ENCODE measurements at places on chromosomes 16 and 17.

DNA sequence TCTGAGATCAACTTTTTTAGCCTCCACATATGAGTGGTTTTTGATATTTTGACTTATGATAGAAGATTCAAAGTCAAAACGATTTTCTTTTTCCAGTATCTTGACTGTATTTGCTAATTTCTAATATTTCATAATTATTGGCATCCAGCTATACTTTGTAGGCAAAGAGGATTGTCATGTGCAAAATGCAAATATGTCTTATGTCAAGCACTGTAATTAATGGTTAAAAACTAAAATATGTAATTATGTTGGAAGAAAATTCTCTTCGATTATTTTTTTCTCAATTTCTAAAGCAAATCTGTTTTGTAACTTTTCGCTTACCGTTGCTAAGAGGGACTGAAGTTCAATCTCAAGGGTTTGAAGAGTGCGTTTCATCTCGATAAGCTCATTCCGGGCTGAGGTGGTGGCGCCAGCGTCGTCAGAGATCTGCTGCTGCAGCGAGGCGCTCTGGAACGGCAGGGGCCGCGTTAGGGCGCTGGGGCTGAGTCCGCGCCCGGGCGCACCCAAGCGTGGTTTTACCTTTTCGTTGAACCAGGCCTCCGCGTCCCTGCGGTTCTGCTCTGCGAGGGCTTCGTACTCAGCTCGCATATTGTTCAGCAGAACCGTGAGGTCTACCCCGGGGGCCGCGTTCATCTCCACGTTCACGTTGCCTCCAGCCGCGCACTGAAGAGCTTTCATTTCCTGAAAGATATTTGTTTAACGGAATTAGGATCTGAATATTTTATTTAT is 3.0 kb downstream of the KRT27 start:
- no peak for DNase-seq

- DNase-seq: peak; percentile 71
Measured at GRCh38 chr17:4375039-4375748, 8.7 kb upstream of the UBE2G1 start.

DNA sequence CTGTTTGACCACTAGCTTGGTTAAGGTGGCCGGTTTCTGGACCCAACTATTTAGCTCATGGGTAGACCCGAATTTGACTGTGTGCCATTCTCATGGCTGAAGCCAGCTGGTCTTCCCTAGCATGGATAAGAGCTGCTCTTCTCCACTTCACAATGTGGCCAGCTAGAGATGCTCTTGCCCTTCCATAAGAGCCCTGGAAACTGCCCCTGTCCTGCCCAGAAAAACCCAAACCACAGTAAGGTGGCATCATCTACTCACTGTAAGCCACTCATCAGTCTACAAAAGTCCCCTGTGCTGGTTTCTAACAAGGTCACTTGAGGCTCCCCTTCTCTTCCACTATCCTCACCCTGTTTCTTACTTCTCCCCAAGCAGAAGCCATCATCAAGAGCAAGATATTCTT is 165.1 kb downstream of the HS3ST2 start:
- no peak for DNase-seq

DNA sequence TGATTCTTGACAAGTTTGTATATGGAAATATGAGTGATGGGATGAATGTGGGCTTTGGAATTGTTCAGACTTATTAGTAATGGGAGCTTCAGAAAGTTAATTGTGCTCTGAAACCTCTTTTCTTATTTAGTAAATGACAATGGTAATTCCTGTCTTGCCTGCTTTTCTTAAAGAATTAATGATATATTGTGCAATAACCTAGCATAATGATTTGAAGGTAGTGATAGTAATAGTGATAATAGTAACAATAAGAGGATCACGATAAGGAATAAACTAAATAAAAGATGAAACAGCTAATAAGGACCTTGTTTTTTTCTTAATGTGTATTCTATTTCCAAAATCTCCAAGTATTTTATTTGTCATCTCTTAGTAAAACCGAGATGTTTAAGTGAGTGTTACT is 245.0 kb upstream of the CPHXL start:
- DNase-seq: no peak

DNA sequence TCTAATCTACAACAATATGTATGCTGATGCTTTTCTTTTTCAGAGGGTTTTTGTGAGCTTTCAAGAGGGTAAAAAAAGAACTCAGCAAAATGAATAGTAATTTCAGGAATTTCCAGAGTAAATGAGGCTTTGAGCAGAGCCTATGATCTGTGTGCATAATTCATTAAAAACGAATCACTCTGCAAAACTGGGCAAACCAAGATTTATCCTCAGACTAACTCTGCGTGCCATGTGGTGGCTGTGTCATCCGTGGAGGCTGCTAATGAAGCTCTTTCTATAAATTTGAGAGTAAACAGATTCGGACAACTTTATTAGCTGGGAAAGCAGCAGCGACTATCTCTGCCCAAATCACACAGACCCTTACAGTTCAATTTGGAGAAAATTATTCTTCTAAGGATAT is 83.8 kb downstream of the FOXL1 start:
- no peak for DNase-seq

- DNase-seq: no peak
Measured at GRCh38 chr16:72457243-72457940, 285.4 kb upstream of the PMFBP1 start.

DNA sequence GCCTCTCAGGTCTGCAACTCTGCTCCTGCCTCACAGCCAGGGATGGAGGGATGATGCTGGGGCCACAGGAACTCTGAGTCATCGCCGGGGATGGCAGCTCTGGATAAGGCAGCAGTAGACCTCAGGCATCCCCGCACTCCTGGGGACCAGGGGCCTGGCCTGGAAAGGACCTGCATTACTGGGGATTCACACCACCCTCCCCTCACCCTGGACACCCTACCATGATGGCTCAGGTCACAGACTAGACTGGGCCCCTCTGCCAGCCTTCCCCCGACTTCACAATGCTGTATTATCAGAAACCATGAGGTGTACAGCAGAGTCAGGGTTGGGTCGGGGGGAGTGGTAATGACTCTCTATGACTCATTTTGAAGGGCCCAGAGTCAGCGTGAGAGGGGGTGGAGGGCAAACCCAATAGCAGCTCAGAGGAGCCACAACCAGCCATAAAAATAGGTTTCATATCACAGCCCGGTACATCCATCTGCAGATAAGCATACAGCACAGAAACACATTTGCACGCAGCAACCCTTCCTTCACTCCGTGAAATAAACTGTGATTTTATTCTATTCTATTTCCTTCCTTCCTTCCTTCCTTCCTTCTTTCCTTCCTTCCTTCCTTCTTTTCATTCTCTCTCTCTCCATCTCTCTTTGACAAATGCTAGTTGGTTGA is 28.8 kb downstream of the DYNLRB2 start:
- DNase-seq: peak; percentile 60

- DNase-seq: no peak
Measured at GRCh38 chr17:83121921-83122820, 42.8 kb downstream of the METRNL start.

- DNase-seq: no peak
Measured at GRCh38 chr17:45279898-45280297, 18.0 kb upstream of the SPATA32 start.

GRCh38 chr16:56960681-56961281 is 969 bp upstream of the CETP start:
- DNase-seq: no peak

DNA sequence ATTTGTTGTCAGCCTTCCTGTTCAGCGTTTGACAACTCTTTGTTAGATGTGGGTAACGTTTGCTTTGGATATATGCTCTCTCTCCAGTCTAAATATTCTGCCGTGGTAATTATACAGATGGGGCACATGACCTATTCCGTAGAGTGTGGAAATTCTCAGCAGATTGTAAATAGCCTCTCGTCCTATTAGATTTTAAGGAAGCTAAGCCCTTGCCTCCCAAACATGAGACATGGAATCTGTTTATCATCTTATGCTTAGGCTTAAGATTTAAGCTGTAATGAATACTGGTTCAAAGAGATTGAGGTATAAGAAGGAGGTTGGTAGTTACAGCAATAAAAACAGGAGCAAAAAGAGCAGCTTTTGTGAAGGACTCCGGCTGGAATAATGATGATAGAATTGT is 87.4 kb downstream of the RBFOX1 start:
- DNase-seq: no peak

DNA sequence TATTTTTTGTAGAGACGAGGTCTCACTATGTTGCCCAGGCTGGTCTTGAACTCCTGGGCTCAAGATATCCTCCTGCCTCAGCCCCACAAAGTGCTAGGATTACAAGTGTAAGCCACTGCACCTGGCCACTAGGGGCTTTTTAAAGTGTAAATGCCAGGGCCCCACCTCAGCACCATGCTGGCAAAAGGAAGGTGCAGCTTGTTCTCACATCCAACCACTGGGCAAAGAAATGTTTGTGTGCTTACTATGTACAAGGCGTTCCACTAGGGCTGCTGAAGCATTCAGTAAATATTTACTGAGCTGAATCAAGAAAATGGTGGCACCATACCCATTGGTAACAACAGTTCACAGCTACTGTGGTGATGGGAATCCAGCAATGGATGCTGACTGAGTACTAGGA is 22.6 kb downstream of the COG1 start:
- DNase-seq: no peak

DNA sequence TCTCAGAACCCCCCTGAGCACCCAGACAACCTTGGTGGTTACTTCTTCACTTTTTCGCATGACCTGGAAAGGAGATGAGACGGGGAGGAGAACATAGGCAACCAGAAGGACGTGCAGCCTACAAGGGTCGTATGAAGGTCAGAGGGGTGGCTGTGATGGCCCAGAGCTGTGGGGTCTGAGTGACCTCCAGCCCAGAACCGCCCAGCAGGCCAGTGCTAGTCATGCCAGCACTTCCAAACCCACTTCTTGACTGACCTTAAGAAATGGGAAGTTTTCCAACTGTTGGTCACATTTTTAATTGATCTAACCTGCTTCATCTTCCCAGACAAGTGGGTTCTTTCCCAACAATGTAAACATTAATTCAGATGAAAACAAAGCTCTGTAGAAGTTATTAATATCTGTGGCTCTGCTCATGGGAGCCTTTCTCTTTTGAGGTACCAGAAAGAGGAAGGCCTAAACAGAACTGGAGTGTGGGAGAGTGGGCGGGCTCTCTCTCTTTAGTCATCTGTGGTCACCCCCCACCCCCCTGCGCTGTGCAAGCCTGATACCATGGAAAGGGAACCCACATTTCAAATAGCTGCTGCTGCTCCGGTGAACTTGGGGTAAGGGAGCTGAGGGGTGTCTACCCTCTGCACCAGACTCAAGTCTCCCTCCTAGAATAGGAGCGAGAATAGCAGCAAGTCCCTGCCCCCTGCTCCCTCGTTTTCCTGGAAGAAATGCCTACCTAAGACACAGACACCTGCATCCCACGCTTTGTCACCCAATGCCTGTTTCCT is 101.6 kb downstream of the RAB11FIP4 start:
- DNase-seq: peak; percentile 80

DNA sequence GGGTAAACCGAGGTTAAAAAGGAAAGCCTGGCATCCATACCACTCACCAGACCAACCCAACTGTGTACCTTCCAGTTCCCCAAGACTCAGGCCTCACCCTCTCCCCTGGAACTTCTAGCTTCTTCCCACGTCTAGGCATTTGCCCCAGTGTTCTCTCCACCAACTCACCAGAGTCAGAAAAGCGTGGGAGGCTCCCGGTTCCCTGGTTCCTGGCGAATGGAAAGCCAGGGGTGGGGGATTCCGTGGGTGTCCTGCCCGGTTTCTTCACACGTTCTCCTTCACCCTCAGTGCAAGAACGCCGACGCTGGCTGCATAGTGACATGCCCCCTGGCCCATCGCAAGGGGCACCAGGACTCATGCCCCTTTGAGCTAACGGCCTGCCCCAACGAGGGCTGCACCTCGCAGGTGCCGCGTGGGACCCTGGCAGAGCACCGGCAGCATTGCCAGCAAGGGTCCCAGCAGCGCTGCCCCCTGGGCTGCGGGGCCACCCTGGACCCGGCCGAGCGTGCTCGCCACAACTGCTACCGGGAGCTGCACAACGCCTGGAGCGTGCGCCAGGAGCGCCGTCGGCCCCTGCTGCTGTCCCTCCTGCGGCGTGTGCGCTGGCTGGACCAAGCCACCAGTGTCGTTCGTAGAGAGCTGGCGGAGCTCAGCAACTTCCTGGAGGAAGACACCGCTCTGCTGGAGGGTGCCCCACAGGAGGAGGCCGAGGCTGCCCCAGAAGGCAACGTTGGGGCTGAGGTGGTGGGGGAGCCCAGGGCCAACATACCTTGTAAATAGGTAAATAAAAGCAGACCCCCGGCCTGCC is 1.7 kb downstream of the RNF151 start:
- DNase-seq: no peak

DNA sequence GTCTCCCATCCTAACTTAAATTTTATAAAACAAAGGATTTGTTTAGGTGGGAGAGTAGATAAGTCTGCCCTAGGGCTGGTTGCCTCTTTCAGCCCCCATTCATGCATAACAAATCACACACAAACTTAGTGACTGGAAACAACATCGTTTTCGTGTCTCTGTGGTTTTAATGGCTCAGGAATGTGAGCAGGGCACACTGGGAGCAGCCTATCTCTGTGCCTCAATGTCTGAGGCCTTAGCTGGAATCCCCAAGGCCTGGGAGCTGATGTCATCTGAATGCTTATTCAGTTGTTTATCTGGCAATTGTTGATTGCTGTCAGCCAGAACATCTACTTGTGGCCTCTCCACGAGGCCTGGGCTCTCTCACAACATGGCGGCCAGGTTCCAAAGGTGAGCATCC is 101.9 kb upstream of the HSBP1 start:
- DNase-seq: no peak

DNA sequence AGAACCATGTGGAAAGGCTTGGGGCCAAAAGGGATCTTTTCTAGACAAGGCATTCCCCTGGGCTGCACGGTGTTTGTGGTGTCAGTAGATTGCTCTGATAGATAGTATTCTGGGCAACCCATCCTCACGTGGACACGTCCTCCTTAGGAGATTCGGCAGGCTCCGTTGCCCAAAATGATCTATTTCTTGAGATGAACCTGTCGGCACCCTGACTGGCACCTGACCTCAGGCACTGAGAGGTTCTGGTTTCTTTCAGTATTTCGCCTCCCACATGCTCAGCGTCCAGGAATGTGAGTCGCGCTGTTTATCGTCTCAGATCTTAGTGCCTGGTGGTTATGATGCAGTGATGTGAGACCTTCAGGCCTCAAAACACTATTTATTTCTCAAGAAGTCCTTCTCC is 89.7 kb downstream of the MARCHF10 start:
- DNase-seq: no peak

All from GM10248 (cell line).